ENCODE measurements at places on chromosomes 11 and 22.

- DNase-seq: peak; percentile 5
Observed at GRCh38 chr11:71420455-71421241, 27.5 kb downstream of the DHCR7 start.

GRCh38 chr22:27724709-27725108 lies 76.8 kb downstream of the MN1 start:
- DNase-seq: no peak

DNA sequence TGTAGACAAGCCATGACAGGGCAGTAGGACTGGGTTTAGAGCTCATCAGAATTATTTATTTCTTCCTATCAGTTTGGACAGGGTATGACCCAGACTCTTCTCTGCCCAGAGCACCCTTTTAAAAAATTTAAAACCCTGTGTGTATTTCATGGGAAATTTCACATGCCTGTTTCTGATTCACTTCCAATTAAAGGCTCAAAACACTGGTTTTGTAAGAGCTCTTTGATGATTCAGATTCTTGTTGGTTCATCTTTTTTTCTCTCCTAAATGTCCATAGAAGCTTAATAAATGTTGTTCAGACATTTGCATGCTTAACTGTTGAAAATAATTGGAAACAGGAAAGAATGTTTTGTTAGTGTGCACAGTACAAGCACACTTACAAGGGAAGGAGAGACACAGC lies 13.8 kb downstream of the FLI1 start:
- no peak for DNase-seq

GRCh38 chr11:62575837-62576236 lies 2.1 kb upstream of the EEF1G start:
- DNase-seq: no peak
